ENCODE measurements at places on chromosomes 3 and 15. TPM values are rescaled to one million over a fixed set of nuclear protein-coding genes. Genes with fewer than 3 reads are reported as not detected.

DNA sequence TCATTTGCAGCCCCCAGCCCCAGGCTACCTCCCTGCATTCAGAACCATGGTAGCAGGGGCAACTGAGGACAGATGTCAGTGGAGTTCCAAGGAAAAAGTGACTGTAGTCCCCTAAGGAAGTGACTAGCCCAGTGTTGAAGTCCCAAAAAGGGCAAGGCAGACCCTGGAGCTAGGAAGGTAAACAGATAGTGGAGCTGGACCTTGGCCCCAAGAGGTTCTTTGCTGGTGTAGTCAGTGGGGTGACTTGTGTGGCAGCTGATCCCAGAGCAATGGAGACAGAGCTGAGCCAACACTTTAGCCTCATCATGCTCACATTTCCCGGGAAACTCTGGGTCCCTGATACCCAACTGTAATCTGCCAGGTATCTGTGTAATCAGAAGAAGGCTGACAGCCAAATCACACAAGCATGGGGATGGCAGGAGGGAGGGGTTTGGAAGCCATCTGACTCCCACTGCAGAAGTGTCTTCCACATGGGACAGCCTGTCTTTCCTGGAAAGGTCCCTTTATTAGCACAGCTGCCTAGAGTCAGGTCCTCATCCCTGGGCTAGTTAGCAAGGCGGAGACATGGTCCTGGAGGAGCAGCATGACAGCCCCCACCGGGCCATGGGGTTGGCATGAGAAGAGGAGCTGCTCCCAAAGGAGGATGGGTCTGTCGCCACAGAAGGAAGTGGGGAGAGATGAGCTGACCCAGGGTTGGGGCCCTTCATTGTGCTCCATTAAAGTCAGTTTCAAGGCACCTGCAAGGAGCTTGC lies 39.8 kb downstream of the PXYLP1 start:
- H3K27ac ChIP-seq, result no peak overlapping the region
- no peak overlapping the region for H3K4me3 ChIP-seq
- H3K27me3 ChIP-seq, result no peaks in the 10 kb centered on the region
- DNase-seq, result no peak
- peaks cover 14% of the 10 kb centered on the region for H3K4me1 ChIP-seq

DNA sequence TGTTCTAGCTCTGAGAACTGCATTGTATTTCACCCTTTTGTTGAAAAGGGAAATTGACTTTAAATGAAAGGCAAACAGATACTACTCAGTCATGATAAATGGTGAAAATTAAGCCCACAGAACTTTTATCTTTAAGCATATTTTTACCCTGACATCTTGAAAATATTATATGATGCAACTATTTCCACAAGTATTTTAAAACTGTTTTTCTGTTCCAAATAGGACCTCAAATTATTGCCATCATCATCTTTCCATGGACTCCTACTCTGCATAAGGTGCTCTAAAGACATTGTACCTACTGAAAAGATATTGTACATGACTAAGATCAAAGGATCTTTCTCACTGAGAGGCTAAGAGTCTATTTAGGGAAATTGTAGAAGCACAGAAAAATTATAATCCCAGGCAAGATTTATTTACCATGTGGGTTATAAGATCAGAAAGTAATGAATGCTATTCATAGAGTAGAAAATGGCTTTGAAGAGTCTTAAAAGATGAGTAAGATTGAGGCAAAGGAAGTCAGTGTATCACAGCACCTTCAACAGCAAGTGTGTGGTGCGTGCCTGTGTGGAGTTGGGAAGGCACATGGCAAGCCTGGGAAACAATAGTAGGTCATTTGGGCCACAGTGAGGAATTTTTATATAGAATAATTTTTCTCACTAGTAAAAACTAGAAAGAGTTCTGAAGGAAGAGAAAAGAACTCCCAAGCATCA lies 68.8 kb downstream of the VGLL3 start:
- DNase-seq, result no peak
- H3K36me3 ChIP-seq, result no peaks in the 10 kb centered on the region
- H3K4me3 ChIP-seq, result no peak overlapping the region
- H3K27ac ChIP-seq, result no peak overlapping the region
- no peaks in the 10 kb centered on the region for H3K27me3 ChIP-seq
- H3K4me1 ChIP-seq, result no peaks in the 10 kb centered on the region

- no peak overlapping the region for H3K27ac ChIP-seq
- H3K4me1 ChIP-seq, result no peaks in the 10 kb centered on the region
- no peaks in the 10 kb centered on the region for H3K36me3 ChIP-seq
- H3K4me3 ChIP-seq, result no peak overlapping the region
- H3K27me3 ChIP-seq, result no peaks in the 10 kb centered on the region
- DNase-seq, result no peak
These were observed 287.5 kb downstream of the MAGI1 start for GRCh38 chr3:65751123-65751700.

GRCh38 chr3:173065543-173065981 lies 75.5 kb downstream of the SPATA16 start:
- no peaks in the 10 kb centered on the region for H3K4me1 ChIP-seq
- no peaks in the 10 kb centered on the region for H3K27me3 ChIP-seq
- H3K36me3 ChIP-seq, result no peaks in the 10 kb centered on the region
- peak; percentile 59 for DNase-seq
- H3K27ac ChIP-seq, result no peak overlapping the region

- H3K27me3 ChIP-seq, result no peaks in the 10 kb centered on the region
- H3K27ac ChIP-seq, result no peak overlapping the region
- H3K4me1 ChIP-seq, result no peaks in the 10 kb centered on the region
- no peak for DNase-seq
- no peaks in the 10 kb centered on the region for H3K36me3 ChIP-seq
These were observed 106.1 kb upstream of the FRMD4B start for GRCh38 chr3:69491975-69492374.

SAMMSON gene
- total RNA-seq, result not detected

Measured in left lung (tissue), 14 donors.